ENCODE measurements at places on chromosomes 12 and 14.

DNA sequence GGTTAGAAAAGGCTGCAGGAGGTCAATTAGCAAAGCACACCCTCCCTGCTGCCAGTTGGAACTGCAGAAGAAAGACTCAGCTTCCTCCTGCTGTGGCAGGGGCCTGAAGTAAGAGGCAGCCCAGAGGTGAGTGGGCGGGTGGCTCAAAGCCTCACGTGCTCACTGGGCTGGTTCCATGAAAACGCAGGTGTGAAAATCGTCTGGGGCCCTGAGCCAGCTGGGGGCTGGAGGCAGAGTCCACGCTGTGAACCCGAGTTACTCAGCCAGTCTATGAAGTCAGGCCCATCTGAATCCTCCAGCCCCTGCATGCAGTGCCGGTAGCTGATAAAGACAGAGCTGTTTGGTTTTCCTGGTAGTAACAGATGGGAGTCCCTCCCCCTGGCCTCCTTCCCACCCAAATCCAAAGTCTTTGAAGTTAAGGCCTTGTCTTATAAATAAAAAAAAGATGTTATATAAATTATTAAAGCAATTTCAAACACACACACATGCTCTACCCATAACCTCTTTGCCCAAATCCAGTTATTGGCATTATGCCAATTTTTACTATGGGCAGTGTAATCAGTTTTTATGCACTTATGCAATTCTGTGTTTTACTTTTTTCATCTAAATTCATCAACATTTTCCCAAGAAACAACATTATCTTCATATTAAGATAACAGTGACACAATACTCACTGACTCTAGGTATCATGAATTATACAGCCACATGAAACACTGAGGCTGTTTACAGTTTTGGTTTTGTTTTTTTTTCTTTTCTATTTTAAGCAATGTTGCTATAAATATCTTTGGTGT lies 57.9 kb upstream of the PNMA1 start:
- no peak for DNase-seq

DNA sequence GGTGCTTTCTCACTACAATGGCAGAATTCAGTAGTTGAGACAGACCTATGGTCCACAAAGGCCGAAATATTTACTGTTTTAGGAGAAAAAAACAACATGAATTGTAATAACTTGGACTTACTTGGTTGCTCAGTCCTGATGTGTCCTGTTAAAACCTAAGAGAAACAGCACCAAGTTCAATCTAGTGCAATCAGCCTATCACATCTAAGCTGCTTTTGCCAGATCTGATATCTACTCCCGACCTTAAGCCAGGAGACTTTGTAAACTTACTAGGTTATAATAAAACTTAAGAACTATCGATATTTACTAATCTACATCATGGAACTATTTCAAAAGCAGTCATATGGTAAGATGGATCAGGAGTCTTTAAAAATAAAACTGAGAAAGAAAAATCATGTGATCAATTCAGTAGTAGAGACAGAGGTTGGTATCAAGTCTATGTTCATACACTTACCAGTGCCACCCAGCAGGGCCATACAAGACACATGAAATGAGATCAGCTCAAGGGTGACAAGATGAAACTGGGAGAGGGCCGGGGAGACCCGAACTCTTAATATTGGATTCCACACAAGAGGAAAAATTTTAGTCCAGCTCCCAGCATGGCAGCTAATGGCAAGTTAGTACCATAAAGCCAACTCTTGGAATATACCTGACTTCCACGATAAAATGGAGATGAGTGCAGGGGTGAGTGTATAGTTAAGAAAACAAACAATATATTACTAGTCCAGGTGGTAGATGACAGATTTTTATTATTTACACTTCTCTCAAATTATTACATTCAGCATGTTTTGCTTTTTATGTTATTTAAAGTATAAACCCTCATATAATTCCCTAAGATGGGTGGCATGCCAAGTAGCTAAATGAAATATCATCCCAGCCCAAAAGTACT lies 27.5 kb downstream of the NUDT4 start:
- DNase-seq: no peak

- DNase-seq: no peak
Observed at GRCh38 chr12:72499244-72499643, 227.1 kb downstream of the TRHDE start.

DNA sequence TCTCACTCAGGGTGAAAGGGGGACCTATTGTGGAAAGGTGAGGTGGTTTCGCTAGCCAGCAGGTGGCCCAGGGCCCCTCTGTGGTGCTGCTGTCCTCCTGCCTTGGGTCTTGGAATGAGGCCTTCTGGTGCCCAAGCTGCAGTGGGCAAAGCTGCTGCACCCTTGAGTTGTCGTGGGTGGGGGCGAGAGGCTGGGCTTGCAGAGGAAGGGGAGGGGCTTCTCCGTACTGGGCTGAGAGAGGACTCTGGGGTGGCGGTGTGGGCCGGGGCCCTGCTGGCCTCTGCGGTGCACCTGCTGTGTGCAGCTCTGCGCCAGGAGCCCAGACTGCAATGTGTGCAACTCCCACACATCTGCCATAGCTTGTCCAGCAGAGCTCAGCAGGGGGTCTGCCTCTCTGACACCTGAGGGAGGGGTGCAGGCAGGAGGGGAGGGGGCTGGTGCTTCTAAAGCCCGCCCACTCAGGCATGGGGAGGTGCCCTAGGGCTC lies 145.8 kb downstream of the KIF26A start:
- no peak for DNase-seq

DNA sequence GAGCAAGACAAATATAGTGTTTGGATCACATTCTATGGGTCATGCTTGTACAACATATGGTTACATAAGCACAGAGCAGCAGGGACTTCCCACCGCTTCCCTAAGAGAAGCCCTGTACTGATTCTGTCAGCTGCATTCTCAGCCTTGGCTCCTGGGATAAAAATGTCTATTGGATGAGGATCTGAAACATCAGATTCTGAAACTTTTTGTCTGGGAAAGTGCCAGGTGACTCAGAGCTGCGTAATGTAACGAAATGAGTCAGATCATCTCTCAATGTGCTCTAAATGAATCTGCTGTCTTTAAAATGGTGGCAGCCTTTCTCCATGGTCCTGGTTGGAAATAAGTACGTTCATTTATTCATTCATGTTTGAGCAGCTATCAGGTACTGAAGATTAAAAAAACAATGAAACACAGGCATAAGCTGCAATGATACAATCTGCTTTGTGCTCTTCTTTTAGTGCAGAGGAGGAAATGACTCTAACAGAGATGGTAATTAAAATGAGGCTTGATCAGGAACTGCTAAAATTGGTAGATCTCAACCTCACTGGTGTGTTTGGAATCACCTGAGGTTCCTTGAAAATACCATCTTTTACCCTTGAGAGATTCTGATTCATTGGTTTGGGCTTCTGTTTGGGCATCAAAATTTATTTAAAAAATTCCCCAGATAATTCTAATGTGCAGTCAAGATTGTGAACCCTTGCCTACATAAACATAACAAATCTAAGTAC lies 99.1 kb upstream of the NAP1L1 start:
- DNase-seq: peak; percentile 95

DNA sequence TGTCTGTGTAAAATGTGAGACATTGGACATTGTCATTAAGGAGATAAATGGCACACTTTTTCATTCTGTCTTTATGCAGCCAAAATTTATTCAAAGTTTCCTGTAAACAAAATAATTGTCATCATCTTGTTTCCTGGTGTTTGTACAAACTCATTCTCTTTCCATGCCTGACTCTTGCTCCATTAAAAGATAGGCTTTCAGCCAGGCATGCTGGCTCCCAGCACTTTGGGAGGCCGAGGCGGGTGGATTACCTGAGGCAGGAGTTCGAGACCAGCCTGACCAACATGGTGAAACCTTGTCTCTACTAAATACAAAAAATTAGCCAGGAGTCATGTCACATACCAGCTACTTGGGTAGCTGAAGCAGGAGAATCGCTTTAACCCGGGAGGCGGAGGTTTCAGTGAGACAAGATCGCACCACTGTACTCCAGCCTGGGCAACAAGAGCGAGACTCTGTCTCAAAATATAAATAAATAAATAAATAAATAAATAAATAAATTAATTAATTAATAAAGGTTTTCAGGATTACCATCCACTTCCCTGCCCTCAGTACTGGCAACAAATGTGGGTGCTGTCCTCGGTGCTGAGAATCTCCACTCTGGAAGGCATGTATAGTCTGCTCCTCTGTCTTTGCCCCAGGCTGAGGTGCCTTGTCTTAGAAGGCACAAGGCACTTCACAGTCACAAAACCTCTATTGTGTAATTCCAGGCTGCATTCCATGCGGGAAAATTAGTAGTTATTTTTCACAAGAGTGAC lies 83.2 kb downstream of the PAH start:
- no peak for DNase-seq

DNA sequence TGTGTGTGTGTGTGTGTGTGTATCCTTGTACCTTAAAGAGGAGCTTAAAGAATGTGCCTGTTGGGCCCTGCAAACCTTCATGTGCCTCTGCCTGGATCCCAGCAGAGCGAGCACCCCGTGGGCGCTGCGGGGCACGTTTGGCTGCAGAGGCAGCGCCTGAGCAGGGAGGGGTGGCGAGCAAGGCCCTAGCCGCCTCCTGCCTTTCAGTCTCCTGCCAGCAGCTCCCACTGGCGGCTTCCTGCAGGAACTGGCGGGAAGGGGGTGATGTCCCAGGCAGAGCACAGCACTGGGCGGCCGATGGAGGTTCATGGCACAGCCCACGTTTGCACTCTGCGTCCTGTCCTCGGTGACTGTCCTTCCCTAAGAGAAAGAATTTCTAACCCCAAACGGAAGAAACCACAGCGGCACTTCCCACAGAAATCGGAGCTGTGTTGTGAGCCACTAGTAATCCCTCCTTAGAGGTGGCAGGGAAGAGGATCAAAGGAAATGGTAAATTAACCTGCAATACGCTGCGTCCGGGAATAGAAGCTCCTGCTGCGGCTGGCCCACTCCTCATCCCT lies 19.8 kb downstream of the ZBTB42 start:
- DNase-seq: no peak
